GM04504 (cell line): ENCODE measurements at places on chromosomes 13 and 19.

DNA sequence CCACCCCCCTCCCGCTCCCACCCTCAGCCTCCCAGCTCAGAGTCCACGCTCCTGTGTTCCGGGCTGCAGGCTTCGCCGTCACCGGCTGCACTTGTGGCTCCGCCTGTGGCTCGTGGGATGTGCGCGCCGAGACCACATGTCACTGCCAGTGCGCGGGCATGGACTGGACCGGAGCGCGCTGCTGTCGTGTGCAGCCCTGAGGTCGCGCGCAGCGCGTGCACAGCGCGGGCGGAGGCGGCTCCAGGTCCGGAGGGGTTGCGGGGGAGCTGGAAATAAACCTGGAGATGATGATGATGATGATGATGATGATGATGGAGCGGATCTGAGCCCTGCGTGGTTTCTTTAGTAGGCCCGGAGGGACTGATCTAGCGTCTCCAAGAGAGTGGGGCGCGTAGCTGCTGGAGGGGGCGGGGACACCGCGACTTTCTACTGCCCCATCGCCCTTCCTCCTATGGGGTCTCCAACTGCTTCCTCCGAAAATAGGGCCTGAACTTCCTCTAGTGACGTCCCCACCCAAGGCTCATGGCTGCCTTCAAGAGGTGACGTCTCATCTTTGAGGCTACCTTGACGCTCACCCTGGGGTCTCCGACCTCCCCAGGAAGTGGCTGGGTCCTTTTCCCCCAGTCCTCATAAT is 1.4 kb downstream of the RETN start:
- no peak for DNase-seq

- DNase-seq, result no peak
Observed at GRCh38 chr19:33622505-33622808, 704 bp downstream of the CHST8 start.

- DNase-seq, result peak; percentile 78
Observed at GRCh38 chr19:34480971-34481841, at the start of gene WTIP. Gene WTIP, plus strand, starts transcription at chr19:34481758. Its CDS starts 217 bp downstream, at chr19:34481975.

GRCh38 chr13:114119196-114119595 is 13.2 kb downstream of the RASA3 start:
- peak; percentile 78 for DNase-seq

DNA sequence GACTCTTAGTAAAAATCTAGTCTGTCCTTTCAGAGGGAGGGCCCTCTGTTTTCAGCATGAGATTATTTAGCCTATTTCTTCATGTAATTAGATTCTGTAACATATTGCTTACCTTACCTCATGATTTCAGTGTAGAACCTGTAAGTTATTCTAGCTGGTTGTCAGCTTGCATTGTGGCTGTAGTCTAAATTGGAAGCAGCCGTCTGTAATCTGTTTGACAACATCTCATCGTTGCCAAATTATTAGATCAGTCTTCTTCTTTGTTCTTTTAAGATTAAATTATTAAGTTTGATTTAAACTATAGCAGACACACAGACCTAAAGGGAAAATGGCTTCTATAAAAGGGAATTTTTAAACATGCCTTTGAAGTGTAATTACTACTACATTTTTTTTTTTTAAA is 34.8 kb downstream of the SLAIN1 start:
- no peak for DNase-seq
